Activated CD4-positive, alpha-beta memory T cell treated with anti-CD3 and anti-CD28 coated beads for 36 hours (primary cell): ENCODE measurements at places on chromosomes 12 and 14. TPM values are rescaled to one million over a fixed set of nuclear protein-coding genes. Genes with fewer than 3 reads are reported as not detected.

NELL2 gene
- total RNA-seq: 43.5 TPM

FGF23 gene
- total RNA-seq: not detected

CCNB1IP1 gene
- total RNA-seq: 77.4 TPM

IL23A gene
- 47.6 TPM for total RNA-seq

DNA sequence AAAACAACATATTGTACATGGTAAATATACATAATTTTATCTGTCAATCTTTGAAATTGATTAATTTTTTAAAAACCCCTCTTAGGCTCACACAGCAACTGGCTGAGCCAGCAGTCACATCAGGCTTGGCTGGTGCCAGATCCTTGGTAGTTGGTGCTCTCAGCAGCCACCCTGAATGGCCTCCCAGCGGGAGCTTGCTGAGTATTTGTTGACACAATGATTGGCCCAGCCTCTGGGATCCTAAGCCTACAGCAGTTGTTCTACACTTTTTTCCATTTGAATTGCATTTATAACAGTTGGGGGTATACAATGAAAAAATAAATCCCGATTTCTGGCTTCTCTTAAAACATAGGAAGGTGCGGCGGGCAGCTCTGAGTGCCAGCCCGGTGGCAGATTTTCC, 11.1 kb downstream of the PRKAB1 start:
- DNase-seq: no peak

DNA sequence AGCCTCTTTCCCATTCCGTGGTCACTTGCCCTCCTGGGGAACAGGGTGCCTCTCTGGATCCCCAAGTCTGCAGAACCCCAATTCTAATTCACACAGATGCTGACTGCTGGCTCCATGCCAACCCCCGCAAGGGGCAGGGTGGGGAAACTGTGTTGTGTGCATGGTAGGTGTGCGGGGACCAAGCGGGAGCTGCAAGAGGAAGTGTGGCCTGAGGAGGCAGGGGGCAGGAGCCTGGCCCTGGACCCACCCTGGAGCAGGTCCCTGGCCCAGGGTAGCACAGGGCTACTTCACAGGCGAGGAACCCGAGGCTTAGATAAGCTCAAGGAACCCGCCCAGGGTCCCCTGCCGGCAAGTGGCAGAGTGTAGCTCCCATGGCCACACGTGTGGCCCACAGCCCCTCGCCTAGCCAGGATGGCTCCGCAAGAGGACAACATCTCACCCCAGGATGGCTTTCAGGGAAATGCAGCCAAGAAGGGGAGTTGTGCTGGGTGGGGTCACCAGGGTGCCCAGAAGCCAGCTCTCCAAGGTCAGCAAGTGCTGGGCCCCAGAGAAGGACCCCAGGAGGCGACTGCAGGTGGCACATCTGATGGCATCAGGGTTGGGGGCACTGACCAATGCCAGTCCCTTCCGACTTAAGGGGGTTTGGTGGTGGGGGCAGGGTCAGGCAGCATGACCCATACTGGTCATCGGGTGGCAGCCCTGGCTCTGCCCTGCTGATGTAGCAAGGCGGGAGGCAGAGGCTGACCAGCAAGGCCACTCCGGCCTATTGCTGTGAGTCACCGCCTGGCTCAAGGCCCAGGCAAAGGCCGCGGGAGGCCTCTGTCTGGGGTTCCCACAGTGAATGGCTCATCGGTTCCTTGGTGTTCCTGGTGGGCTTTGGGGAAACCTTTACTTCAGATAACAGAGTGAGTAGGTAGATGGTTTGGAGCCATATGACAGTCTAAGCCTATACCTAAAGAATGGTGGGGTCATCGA, 37.3 kb upstream of the EML1 start:
- DNase-seq: no peak

DNA sequence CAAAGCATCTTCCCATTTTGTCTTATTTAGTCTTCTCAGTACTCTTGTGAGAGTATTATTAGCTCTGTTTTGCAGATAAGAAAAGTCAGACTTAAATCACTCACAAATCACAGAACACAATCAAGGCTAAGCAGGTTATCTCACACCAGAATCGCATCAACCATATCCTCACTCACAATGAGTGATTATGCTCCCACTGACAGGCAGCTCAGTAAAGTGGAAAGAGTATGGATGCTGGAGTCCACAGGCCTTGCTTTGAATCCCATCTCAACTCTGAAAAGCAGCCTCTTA, 43.1 kb downstream of the TTC7B start:
- DNase-seq: no peak

DNA sequence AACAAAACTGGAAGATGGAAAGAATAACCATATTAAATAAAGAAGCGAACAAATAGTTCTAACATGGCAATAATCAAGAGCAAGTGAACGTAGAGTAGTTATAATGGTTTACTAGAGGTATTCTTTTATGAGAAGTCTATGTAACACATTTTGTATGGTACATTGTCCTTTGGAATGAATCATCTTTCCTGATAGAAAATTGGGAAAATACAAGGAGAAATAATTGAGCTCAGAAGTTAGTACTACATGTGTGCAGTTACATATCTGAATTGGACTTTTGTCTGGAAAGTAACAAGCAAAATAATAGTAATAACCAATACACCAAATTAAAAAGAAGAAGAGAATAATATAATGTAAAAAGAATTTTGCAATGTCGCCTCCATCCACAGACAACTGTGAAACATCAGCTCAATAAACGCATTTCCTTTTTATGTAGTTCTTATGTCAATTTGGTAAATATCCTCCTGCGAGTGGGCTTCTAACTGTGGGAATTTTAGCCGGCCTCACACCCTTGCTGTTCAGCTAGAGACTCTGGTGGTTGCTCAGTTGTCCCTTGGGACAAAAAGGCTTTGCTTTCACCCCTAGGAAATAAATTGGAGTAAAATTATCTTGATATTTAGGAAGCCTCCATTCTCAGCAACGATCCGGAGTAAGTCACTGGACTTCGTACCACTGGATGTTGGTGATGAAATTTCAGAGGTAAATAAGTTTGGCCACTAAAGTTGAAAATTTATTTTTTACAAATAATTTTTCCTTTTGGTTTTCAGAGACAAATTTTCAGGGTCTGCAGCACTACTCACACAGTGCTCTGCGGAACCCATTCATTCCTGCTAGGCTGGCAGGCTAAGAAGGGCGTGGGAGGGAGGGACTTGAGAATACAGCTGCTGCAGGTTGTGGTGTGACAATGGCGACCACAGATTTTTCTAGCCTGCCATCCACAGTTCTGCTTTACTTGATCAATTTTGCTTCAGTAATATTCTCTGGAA, 1.1 kb upstream of the TUBA1A start:
- no peak for DNase-seq

DNA sequence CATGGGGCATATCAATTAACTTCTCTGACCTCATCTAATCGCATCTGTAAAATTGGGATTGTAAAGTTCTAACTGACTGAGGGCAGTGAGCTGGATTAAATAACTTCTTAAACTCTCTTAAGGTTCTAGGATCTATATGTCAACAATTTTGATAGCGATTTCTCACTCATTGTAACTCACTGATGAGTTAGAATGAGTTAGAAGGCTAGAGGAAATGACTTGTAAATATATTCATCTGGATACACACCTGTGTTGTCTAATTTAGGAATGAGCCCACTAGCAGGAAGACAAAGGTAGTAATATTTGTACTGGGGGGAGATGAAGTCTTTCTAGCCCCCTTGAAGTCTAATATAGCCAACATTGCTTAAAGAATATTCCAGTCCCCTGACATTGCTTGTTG, 46.3 kb upstream of the CERS5 start:
- no peak for DNase-seq
